ENCODE measurements at places on chromosomes 5 and 9. TPM values are rescaled to one million over a fixed set of nuclear protein-coding genes. Genes with fewer than 3 reads are reported as not detected.

The LHX3 gene
- total RNA-seq, result not detected

The SLC1A1 gene
- total RNA-seq, result 8.2 TPM

The CARD9 gene
- total RNA-seq, result 4.3 TPM

The FAM153A gene
- total RNA-seq, result 1.0 TPM

The NFIB gene
- total RNA-seq, result 143 TPM

The SLC4A9 gene
- total RNA-seq, result 0.22 TPM

The OR1J2 gene
- total RNA-seq, result not detected

The STX17 gene
- total RNA-seq, result 26.1 TPM

The FBXW11 gene
- 43.9 TPM for total RNA-seq

The NIPAL4 gene
- not detected for total RNA-seq

The PRLR gene
- total RNA-seq, result 2.4 TPM

The POLE3 gene
- total RNA-seq, result 26.4 TPM

The CYLC2 gene
- not detected for total RNA-seq

The PCDHA9 gene
- 0.22 TPM for total RNA-seq

The NLN gene
- 31.5 TPM for total RNA-seq

The PCDHGA6 gene
- total RNA-seq, result 3.1 TPM

The ARHGEF39 gene
- 0.58 TPM for total RNA-seq

The SHLD3 gene
- total RNA-seq, result 3.4 TPM

The FAM219A gene
- 53.9 TPM for total RNA-seq

The PRKAA1 gene
- total RNA-seq, result 83.9 TPM
